ENCODE measurements at places on chromosomes 4 and X.

- no peak for DNase-seq
Measured at GRCh38 chr4:186258216-186258811, 7.7 kb upstream of the F11 start.

- DNase-seq = no peak
Measured at GRCh38 chrX:13254076-13254785, 65.6 kb downstream of the ATXN3L start.

DNA sequence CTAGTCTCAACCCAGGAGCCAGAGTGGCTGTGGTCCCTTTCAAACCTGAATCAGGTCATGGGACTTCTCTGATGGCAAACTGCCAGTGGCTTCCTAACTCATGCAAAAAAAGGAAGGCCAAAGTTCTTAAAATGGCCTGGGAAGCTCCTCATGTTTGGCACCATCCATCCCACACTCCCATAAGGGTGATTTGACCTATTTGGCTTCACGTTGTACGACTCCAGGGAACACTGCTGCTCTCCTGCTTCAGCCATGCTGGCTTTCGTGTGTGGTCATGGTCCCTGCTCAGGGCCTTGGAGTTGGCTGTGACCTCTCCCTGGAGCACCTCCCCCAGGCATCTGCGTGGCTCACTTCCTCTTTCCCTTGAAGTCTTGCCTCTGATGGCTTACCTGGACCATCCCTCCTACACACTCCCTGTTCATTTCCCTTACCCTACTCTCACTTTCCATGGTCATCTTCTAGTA, 12.8 kb upstream of the TMSB4X start:
- DNase-seq = no peak

DNA sequence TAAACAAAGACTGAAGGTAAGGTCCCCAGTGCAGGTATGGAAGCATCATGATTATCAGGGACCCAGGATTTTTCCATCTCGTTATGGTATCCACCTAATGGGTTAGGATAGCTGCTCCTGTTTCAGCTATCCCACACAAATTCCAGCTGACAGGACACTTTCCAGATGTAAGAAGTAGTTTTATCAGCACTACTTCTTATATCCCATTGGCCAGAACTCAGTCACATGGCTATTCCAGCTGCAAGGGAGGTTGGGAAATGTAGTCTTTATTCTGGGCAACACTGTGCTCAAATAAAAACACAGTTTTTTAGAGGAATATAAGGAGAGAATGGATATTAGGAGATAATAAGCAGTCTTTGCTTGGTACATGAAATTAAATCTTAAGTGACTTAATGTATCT, 96.7 kb downstream of the SRPX start:
- DNase-seq = no peak
